ENCODE measurements at places on chromosomes 1 and 21.
A peak's percentile ranks its signal among the peaks of the same experiment; 100 is the strongest.

GRCh38 chr1:209585672-209586071, 2.2 kb downstream of the CAMK1G start:
- DNase-seq, result peak; percentile 68

DNA sequence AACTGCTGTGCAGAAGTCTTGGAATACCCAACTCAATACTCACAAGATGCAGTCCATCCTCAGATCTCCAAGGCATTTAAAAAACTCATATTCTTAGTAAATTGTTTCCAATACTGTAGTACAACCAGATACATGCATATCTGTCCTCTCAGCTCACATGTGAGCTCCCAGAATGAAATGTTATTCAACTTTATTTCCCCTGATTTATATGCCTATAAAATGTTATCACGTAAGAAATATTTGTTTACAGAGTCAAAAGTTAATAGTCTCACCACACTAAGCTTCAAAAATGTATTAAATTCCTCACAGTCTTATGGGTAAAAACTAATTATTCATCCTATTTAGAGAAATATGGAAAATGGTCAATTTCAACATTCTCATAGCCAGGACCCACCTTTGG, 56.6 kb downstream of the LTN1 start:
- DNase-seq, result no peak

DNA sequence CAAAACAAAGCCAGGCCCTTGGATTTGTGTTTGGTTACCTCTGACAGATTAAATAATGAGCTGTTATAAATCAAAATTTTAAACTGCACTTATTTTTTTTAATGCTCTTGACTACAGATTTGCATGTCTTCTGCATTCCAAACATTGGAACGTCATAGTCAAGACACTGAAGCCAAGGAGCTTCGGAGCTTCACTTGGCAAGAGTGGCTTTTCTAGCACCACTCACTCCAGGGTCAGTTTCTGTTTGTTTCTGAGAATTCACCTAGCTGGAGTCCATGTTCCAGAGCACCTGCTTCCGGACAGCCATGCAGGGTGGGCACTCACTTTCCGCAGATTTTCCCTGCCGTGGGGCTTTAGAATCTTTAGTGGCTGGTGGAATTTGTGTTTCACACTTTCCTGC, 202.9 kb downstream of the ZP4 start:
- no peak for DNase-seq

DNA sequence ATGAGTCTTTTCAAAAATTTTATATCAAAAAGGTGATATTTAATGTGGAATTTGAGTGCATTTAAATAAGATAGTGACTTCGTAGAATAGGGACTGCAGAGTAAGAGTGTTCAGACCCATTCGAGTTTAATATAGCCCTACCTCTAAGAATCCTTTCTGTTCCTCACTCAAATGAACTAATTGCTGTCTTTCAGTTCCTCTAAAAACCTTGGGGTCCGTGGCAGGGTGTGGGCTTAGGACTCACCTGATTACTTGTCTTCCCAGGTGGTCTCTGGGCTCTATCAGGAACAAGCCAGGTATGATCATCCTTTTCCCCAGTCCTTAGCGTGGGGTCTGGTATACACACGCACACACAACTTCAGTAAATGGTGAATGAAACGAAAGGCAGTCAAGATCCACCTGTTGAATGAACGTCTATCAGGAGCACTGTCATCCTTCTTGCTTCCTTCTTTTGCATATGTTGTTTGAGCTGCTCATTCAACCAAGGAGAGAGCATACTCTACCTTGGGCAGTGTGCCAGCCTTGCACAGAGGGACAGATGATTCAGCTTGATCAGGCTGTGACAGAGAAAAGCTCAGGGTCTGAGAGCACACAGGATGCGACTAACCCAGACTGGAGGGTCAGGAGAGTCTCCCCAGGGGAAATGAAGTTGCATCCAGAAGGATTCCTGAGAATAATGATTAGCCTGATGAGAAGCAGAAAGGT, 1.2 kb upstream of the RNF11 start:
- DNase-seq, result peak; percentile 87

DNA sequence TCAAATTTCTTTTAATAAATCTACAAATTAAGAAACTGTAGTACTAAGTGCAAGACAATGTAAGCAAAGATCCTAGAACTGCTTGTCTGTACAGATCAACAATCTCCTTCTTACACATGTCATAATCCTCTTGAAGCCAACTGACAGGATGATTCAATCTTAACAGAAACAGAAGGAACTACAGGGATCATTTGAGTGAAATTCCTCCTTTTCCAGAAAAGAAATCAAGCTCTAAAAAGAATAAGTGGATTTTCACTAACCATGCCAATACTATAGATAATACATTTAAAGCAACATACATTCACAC, 53.2 kb downstream of the RAB3GAP2 start:
- DNase-seq, result no peak

DNA sequence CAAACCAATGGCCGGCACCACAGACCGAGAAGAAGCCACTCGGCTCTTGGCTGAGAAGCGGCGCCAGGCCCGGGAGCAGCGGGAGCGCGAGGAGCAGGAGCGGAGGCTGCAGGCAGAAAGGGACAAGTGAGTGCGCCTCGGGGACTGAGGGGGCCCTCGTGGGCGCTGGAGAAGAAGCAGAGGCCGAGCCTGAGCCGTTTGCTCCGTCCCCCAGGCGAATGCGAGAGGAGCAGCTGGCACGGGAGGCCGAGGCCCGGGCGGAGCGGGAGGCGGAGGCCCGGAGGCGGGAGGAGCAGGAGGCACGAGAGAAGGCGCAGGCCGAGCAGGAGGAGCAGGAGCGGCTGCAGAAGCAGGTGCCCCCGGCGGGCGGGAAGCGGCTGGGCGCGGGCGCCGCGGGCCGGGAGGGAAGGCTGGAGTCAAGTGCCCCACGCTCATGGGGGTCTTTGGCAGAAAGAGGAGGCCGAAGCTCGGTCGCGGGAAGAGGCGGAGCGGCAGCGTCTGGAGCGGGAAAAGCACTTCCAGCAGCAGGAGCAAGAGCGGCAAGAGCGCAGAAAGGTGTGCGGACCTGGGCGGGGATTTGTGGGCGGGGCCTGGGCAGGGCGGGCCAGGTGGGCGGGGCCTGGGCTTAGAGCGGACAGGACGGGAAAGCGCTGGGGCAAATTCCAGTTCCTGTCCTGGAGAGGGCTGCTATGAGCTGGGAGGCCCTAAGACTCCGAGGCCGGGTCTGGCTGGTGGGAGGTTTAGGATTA, 22.7 kb downstream of the MAP7D1 start:
- no peak for DNase-seq

- DNase-seq, result no peak
These were observed 131.9 kb downstream of the ZNF326 start for GRCh38 chr1:90126834-90127233.

DNA sequence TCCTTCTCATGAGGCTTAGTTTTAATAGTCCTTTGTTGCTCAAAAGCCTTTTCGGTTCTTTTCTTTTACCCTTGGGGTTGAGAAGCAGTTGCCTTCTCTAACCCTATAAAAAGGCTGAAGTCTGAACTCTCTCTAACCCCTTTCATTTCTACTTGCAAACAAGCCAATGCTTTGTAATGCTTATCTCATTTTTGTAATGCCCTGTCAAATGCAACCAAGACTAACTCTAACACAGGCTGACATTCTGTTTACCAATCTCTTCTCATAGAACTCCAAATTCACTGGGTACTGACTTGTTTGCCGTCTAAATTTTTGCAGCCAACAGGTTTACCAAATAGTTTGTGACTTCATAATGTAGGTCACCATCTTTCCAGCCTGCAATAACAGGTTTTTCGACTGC, 233.9 kb upstream of the SNX7 start:
- DNase-seq, result no peak

- no peak for DNase-seq
These were observed 12.4 kb downstream of the RIPK4 start for GRCh38 chr21:41754479-41754891.

DNA sequence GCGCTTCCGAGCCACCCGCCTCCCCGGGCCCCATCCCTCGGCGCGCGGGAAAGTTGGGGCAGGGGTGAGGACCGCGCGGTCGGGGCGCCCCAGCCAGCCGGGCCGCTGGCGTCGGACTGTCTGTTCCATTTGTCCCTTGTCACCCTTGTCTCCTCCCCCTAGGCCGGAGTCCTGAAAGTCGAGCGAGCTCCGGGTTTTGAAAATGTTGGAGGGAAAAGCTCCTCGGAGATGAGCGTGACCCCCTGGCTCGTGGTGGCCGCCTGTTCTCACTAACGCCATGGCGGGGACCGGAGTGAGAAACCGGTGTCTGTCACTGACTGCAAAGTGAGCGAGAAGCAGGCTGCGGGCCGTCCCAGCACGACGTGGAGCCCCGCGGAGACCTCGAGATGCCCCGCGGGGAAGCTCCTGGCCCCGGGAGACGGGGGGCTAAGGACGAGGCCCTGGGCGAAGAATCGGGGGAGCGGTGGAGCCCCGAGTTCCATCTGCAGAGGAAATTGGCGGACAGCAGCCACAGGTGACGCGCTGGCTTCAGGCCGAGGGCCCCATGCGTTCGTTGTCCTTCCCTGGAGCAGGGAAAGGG, 491 bp downstream of the PER3 start:
- peak; percentile 49 for DNase-seq

- DNase-seq, result no peak
These were observed 9.2 kb upstream of the BEND5 start for GRCh38 chr1:48785869-48786268.

- DNase-seq, result no peak
These were observed 44.4 kb upstream of the SCMH1 start for GRCh38 chr1:41286486-41286885.

- no peak for DNase-seq
These were observed 148.4 kb downstream of the GPATCH2 start for GRCh38 chr1:217482356-217483102.

DNA sequence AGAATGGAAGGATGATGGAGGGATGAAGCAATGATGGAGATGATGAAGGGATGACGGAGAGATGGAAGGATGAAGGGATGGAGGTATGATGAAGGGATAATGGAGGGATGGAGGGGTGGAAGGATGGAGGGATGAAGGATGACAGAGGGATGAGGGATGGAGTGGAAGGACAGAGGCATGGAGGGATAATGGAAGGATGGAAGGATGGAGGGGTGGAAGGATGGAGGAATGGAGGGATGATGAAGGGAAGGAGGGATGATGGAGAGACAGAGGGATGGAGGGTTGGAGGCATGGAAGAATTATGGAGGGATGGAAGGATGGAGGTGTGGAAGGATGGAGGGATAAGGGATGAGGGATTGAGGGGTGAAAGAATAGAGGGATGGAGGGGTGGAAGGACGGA, 62.8 kb downstream of the KCNAB2 start:
- DNase-seq, result no peak

GRCh38 chr1:89465201-89465600, 59.4 kb upstream of the LRRC8B start:
- no peak for DNase-seq

DNA sequence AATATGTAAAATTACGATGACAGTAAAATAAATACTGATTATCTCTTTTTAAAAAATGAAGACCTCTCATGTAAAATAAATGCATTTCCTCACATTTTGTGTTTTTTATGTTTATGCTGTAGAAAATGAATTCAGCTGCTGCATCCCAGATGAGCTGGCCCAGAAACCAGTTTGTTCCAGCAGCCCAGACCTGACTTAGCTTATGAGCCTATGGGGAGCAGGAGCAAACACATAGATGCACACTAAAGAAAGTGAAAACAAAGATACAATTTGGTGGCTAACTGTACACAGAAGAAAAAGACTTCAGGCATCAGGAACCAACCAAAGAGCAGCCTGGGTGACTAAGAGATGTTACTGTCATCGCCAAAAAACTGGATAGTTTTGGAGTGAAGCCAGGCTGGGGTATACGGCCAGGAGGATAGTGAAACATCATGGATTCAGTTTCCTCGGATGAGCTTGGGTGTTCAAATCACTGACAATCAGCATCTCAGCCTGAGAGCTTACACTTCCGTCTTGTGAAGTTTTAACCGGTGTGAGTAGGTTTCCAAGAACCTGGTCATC, 113.9 kb upstream of the BACE2 start:
- DNase-seq, result peak; percentile 9

GRCh38 chr1:197599789-197600188, 175.5 kb downstream of the DENND1B start:
- DNase-seq, result no peak

- DNase-seq, result no peak
These were observed 120.3 kb downstream of the PPIAL4G start for GRCh38 chr1:148362626-148363438.

- DNase-seq, result no peak
These were observed 7.1 kb upstream of the PRKCZ start for GRCh38 chr1:2042830-2043773.

GRCh38 chr1:165960136-165960535, 132.7 kb downstream of the UCK2 start:
- DNase-seq, result no peak

Measured in COR-L47 (cell line).